ENCODE measurements at places on chromosomes 6 and 20.

- no peak for DNase-seq
Measured at GRCh38 chr6:116842459-116842858, 13.6 kb upstream of the GPRC6A start.

- no peak for DNase-seq
Measured at GRCh38 chr20:31841928-31842327, 3.5 kb downstream of the FOXS1 start.

- no peak for DNase-seq
Measured at GRCh38 chr6:67450641-67451040, 1184.4 kb upstream of the ADGRB3 start.

- DNase-seq, result no peak
Measured at GRCh38 chr6:18268066-18268465, 3.7 kb upstream of the DEK start.

DNA sequence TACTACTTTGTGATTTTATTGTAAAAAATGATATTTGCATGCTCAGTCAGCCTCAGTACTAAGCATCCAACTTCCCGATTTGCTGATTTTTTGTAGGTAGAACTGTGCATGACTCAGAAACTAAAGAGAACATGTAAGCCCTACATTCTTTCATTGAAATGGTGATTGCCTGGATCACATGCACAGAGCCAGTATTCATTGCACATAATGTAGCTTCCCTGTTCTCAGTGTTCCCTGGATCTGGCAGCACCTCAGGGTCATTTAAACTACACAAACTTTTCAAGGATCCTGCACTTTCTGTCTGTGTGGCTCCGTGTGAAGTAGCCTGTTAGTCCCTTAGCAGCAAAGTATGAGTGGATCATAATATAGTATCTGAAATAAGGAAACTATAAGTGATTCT, 422.9 kb upstream of the AGPAT4 start:
- DNase-seq, result no peak

GRCh38 chr6:42618686-42619085, 54.9 kb downstream of the UBR2 start:
- no peak for DNase-seq

DNA sequence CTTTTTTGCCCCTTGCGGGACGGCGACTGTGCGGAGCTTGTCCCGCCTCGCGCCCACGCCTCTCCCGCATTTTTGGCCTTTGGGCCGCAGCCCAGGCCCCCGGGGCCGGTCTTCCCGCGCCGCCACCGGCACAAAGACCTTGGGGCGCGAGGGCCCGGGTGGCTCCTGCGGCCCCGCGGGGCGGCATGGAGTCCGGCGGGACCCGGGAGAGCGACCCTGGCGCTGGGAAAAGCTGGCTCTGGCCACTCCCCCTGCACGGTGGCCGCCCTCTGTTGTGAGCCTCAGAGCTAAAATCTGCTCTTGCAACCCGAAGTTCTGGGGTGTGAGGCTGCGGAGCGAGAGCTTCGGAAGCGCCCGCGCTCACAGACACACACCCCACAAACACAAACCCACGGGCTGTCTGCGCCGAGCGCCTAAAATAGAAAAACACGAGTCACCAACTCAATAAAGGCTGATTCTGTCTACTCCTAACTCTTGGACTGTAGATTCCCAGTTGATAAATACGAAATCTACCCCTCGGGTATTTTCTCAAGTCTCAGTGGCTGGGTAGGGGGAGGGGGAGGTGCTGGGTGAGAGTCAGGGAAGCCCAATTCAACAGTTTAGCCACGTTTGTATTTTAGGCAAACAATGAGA, 496 bp upstream of the BEND3 start:
- peak; percentile 80 for DNase-seq

DNA sequence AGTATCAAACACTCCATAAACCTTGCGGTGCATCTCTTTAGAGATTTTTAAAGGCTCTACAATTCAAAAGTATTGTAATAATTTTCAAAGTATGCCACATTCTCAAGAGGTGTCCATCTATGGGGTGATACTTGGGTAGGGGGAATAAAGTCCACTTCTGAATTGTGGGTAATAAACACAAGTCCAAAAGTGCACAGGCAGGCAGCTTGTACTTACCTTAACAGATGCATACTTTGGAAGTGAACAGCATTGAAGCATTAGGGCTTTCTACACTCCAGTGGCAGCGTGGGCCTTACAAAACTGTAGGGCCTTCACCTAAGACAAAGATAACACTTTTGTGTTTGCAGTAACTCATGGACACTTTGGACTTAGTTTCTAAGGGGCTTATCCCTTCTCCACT, 58.6 kb downstream of the AIG1 start:
- no peak for DNase-seq

- DNase-seq, result no peak
Measured at GRCh38 chr6:161349886-161350285, 76.0 kb upstream of the AGPAT4 start.

DNA sequence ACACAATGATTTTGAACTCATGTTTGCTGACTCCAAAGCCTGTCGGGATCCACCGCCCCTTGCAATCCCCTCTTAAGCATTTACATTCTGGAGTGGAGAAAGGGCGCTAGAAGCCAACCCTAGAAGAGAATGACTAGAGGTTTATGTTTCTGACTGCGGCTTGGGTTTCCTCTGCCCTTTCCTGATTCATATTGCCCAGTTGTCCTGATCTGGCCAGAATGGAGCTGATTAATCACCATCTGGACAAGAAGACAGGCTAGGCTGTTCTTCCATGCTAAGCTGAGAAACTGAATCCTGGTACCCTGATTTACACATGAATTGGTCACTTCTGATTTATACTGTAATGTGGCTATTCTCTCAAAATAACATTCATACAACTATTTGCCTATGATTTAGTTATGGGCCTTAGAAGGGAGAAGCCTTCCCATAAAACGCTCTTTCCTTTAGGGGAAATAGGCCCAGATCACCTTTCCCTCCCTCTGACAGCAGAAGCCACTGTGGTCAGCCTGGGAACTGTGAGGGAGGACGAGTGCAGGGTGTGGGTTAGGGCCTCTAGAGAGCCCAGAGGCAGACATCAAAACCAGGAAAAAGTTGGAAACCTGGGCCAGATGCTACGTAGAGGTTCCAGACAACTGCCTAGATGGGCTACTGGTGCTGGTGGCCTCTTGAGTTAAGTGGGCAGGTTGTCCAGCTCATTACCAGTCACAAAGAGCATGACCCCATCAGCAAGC, 199.2 kb upstream of the PRDM1 start:
- no peak for DNase-seq

- peak; percentile 75 for DNase-seq
Measured at GRCh38 chr20:60718743-60719480, 533.1 kb upstream of the CDH4 start.

DNA sequence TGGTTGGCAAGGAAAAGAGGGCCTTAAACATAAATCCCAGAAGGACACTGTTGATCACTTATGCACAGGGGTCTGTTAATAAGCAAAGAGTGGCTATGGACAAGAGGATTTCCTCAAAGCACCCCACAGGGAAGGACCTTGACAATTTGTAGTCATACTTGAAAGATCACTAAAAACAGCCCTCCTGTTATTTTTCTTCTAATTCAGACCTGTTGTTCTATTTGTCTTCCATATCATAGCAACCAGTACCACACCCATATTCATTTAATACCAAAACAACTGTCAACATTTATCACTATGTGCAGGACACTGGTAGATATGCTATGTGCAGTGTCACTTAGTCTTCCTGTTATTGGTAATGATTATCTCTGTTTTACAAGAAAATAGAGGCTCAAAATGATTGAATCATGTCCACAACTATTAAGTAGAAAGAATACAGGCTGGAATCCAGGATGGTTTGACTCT, 3.2 kb upstream of the DYNLRB1 start:
- no peak for DNase-seq

DNA sequence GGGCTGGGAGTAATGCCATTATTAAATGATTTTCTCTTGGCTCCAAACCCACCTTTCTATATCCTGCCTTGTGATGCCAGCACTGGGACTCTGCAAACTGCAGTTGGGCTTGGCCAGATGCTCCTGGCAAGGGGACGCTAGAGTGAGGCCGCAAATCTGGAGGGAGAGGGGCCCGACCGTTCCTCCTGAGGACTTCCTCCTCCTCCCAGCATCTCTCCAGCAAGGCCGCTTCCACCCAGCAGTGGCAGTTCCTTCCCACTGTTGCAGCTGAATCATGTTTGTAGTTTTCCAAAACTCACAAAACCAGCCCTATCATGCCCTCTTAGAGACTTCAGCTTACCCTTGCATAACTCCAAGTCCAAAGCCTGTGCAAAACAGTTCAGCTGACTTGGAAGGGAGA, 244.4 kb downstream of the FOXA2 start:
- DNase-seq, result no peak

GRCh38 chr20:45508068-45508886, 7.1 kb downstream of the SPINT3 start:
- no peak for DNase-seq

- no peak for DNase-seq
Measured at GRCh38 chr20:44489931-44490330, 14.3 kb downstream of the TTPAL start.

DNA sequence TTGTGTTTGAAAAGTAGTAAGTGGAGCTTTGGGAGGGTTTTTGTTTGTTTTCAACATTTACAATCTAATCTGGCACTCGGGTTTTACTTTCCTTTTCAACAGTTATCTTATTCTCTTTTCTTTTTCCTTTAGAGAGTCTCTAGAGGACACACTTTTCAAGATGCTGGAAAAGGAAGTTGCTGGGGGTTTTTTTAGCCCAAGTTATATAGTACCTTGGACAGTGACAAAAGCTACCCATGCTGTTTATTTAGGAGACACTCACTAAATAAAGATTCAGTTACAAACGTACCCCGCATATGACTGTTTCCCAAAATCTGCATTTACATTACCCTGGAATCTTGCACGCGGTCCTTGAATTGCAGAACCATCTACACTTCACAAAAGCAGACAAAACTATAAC, 78.8 kb downstream of the MAP7 start:
- no peak for DNase-seq

GRCh38 chr6:91634791-91635190, 1047.9 kb upstream of the MAP3K7 start:
- DNase-seq, result no peak

DNA sequence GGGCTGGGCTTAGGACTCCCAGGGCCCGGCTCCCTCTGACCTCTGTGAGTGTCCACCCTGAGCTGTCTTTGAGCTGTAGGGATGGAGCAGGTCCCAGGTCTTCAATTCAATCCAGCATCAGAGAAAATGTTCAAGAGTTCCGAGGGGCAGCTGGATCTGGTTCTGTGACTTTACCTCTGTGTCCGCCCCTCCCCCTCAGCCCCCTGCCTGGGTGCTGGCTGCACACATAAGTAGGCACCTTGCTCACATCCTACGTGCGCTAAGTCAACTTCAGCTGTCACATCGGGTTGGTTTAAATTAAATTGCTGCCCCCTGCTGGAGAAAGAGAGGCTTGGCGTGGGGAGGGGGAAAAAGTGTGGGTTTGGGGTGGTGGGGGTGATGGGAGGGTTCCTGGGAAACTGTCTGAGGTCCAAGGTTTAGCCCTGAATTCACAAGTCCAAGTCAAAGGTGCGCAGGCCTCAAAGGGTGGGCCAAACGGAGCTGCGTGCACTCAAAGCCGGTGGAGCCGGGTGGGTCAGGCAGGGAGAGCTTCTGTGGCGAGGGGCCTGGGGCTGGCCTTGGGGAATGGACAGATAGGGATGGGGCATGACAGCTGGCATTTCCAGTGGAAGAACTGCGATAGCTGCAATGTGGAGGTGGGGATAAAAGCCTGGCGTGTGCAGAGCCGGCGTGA, 3.0 kb downstream of the WFDC5 start:
- no peak for DNase-seq

GRCh38 chr6:40308533-40309306, 278.4 kb downstream of the LRFN2 start:
- DNase-seq, result peak; percentile 49

DNA sequence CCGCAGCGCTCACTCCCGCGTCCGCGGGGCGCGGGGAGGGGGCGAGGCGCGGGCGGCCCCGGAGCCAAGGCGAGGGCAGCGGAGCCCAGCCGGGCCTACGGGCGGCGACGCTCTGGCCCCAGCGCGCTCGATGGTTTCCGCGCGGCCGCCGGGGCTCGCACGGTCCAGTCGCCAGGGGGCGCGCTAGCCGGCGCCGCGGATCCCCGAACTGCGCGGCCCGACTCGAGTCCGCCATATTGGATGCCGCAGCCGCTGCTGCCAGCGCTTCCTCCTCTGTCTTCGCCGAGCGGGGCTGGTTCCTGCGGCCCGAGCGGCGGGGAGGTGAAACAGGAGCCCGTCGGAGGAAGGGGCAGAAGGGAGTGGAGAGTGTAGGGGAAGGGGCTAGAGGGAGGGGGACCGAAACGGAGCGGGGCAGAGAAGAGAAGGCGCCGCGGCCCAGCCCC, at the start of gene SCAF8:
TSS of gene SCAF8 (plus strand) at position 234 of the 443 bp plus-strand sequence. CDS start 485 bp downstream, outside the sequence.
- peak; percentile 86 for DNase-seq

DNA sequence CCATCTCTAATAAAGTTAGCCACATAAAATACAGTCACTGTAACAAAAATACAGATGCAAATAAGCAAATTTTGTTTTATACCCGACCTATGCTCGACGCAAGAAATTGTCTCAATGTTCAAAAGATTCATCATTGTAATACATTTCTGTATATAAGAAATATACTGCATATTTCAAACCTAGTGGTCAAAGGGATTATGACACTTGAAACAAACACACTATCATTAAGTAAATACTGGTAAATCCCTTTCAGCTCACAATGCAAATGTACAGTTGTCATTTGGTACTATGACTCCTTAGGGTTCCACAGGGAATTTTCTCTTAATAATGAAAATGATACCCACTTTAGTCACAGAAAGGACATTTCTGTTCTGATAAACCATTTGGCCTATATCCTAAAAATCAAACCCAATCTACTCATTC, 2.2 kb downstream of the HIVEP2 start:
- DNase-seq, result no peak

GRCh38 chr6:82568290-82568993, 204.8 kb downstream of the TPBG start:
- peak; percentile 84 for DNase-seq

- no peak for DNase-seq
Measured at GRCh38 chr6:157849288-157850017, 26.4 kb downstream of the SNX9 start.

DNA sequence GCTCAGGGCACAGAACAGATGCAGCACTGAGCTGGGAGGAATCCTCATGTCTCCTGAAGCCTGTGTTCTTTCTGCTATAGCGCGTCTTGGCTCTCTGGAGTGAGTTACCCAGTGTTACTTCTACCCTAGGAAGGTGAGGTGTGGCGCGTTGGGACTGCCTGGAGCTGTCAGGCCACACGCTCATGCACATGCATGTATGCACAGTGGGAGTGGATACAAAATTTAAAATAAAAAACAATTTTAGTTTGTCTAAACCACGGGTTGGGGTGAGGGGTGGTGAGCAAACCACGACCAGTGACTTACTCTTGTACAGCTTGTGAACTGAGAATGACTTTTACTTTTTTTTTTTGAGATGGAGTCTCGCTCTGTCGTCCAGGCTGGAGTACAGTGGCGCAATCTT, 298.6 kb upstream of the SUPT3H start:
- no peak for DNase-seq

- no peak for DNase-seq
Measured at GRCh38 chr20:55928266-55928665, 77.1 kb downstream of the CBLN4 start.

DNA sequence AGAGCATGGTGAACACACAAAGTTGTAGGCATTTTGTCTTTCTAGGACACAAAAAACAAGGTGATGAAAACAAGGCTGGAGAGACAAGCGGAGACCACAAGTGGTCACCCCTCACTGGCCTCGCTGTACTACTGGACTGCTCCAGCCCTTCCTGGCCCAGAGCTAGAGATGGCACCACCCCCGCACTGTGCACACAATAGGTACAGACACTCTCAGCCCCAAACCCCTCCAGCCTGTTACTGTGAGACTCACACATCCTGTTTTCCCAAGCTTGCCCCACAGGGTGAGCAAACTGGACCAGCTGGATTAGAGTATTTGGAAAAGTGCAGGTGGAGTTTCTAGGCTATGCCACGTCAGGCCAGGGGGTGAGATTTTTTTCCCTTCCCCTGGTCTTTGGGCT, 8.4 kb upstream of the ZSWIM1 start:
- DNase-seq, result no peak

All from NCI-H1092 treated with DMSO at 0.1 percent for 48 hours (cell line).